Glomerular endothelial cell (primary cell): ENCODE measurements at places on chromosomes 3 and 15. TPM values are rescaled to one million over a fixed set of nuclear protein-coding genes. Genes with fewer than 3 reads are reported as not detected.

- DNase-seq, result no peak
These were observed 35.4 kb upstream of the ESYT3 start for GRCh38 chr3:138398791-138399575.

The COL7A1 gene
- 20.0 and 25.0 TPM in 2 replicates for total RNA-seq

GRCh38 chr3:14520149-14520548 is 20.0 kb downstream of the GRIP2 start:
- no peak for DNase-seq

DNA sequence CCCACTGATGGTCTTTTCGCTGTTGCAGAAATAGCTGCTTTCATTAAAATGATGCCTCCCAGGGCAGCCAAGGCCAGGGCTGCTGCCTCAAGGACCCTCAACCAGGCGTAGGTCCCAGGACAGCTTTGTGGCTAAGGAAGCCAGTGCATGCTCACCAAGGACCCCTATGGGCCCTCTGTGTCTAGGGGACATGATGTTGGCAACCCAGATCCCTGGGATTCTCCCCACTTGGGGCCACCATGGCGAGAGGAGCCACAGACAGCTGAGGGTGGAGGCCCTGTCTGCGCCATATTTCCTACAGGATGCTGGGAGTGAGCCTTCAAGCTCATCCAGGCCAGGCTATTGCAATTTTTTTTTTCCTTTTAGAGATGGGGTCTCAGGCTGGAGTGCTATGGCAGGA is 137.2 kb downstream of the CHSY1 start:
- no peak for DNase-seq

The OCA2 gene
- total RNA-seq, result not detected in 2 replicates

The INKA1 gene
- 29.6 and 29.8 TPM in 2 replicates for total RNA-seq

The GOLGA8T gene
- 0.23 TPM in 1 of 2 replicates, not detected in the other for total RNA-seq

DNA sequence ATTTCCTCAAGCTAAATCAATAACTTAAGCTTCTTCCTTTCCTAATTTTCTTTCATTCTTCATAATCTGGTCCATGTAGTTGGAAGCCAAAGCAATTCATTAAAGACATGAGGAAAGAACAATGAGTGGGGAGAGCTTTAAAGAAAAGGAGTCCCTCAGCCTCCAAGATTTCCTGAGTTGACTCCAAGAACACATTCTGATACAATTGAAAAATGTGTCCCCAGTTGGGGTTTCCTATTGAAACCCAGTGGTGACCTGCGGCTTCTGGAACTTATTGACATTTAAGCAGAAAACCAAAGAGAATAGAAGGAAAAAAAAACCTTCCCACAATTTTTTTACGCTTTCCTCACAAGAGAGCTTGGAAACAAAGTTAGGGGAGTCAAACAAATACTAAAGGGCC is 37.0 kb downstream of the ATP8B4 start:
- no peak for DNase-seq
